ENCODE measurements at places on chromosomes 7 and 10.

DNA sequence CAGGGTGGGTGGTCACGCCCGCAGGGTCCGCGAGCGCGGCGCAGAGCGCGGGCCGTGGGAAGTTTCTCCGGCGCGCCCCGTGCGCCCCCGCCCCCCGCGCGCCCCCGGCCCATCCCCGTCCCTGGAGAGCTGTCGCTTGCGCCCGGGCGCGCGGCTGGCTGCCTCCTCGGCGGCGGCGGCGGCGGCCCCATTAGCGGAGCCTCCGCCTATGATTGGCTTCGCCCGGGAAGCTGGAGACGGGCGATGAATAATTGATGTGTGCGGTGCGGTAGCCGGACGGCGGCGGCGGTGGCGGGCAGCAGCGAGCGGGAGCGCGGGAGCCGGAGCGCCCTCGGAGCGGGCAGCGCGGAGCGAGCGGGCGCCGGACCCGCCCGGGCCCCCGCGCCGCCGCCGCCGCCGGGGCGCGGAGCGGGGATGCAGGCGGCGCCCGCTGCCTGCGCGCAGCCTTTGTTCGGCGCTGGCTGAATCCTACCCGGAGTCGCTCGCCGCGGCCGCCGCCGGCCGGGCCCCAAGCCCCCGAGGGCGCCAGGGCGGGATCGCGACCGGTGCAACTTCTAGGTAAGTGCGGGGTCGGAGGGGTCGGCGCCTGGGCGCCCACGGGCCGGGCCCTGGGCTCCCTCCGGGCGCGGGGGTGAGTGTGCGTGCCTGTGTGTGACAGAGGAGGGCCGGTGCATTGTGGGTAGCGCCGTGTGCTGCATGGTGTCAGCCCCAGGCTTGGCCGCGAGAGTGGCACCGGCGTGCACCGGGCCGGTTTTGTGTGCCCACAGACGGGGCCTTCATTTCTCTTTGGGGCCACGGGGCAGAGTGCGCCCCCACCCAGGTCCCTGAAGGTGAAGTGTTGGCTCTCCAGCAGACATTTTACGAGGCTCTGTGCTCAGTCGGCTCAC, 103.8 kb upstream of the PPIF start:
- DNase-seq, result no peak

- DNase-seq, result no peak
Observed at GRCh38 chr7:96277921-96278320, 44.0 kb downstream of the SLC25A13 start.

DNA sequence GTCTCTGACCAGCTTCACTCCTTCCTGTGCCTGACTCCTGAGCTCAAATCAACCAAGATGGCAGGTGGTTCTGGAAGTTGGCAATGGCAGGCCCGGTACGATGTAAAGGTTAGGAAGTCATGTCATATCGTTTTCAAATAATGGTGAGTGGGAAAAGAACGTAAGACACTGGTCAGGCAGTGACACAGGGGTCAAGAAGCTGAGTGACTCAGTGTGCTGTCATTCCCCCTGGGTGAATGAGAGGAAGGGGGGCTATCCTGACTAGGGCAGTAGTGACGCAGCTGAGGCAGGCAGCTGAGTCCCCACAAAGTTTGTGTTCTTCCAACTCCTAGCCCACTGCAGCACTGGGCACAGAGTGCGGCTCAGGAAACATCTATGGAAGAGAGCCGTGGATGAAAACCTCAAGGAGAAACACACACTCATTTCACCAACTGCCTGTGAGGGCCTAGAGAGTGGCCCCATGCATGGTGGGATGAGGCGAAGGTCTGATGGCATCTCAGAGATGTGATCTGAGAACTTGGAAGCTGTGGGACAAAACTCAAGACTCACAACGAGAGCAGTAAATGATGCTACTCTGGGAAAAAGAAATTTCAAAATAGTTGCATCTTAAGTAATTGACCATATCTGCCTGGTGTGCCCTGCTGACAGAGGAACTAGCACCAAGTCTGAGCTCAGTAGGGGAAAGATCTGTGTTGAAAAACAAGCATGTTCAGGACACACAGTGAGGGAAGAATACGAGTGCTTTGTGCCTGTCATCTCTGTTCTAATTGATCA, 23.2 kb downstream of the CREB3L2 start:
- DNase-seq, result no peak

DNA sequence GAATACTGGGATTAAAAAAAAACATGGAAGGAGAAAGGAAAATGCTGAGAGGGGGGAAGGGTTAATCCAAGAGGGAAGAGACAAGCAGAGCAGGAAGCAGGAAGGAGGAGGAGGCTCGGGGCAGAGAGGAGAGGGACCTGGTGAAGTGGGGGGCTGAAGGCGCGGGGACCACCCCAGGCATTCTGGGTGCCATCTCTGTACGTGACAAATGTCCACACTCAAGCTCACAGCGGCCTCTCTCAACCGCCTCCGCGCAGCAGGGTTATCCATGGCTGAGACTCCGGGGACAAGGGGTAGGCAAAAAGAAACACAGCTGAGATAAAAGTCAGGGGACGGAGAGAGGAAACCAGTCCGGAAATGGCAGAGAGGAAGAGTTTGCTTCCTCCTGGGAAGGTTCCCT, 33.9 kb downstream of the EN2 start:
- DNase-seq, result no peak

DNA sequence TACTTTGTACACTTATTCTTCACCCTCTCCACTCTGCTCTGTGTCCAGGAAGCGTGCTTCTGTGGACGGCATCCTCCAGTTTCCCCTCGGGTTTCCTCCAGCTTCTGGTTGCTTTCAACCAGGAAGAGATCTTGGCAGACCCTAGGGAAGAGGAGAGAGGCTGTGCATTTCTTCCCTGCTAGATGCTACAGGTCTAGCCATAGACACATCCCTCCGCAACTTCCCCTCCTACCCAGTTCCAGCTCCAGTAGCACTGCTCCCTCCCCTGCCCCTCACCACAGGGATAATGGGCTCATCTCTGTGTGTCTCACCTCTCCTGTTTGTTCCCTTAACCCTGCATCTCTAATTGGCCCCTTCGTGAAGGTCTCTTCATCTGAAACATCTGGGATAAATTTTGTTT, 16.3 kb downstream of the TLL2 start:
- DNase-seq, result no peak

- no peak for DNase-seq
Observed at GRCh38 chr10:59678884-59679301, 30.8 kb downstream of the SLC16A9 start.

- no peak for DNase-seq
Observed at GRCh38 chr10:19730907-19731217, 85.4 kb upstream of the PLXDC2 start.

DNA sequence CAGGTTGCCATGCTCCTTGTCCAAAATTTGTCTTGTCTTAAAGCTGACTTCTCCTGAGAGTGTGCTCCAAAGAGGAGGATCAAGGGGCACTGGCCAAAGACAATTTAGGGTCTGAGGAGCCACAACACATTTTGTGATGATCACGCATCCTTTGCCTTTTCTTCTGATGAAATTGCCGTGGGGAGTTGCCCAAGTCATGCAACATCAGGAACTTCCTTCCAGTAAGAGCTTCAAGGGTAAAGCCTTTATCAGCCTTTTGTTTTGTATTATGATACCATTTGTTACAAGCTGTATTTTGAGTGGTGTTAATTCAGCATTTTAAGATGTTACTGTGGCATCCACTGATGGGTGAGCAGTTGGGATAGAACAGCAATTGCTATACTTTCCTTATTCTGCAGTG, 131.2 kb upstream of the MKI67 start:
- DNase-seq, result no peak
